Activated T-helper 1 cell treated with anti-CD3 and anti-CD28 coated beads, Interleukin-12 subunit alpha, Interleukin-12 subunit beta, Interleukin-2, Interleukin-4 antibody, amounts not matched to agents 30 ng/mL and 10 ng/mL and 1 ng/mL, durations not matched to agents 14 hours and 24 hours and 36 hours (primary cell): ENCODE measurements at places on chromosomes 6 and 20. TPM values are rescaled to one million over a fixed set of nuclear protein-coding genes. Genes with fewer than 3 reads are reported as not detected.
A peak's percentile ranks its signal among the peaks of the same experiment; 100 is the strongest.

SNX9 gene
- 53.4 TPM in 2 replicates for total RNA-seq

DNA sequence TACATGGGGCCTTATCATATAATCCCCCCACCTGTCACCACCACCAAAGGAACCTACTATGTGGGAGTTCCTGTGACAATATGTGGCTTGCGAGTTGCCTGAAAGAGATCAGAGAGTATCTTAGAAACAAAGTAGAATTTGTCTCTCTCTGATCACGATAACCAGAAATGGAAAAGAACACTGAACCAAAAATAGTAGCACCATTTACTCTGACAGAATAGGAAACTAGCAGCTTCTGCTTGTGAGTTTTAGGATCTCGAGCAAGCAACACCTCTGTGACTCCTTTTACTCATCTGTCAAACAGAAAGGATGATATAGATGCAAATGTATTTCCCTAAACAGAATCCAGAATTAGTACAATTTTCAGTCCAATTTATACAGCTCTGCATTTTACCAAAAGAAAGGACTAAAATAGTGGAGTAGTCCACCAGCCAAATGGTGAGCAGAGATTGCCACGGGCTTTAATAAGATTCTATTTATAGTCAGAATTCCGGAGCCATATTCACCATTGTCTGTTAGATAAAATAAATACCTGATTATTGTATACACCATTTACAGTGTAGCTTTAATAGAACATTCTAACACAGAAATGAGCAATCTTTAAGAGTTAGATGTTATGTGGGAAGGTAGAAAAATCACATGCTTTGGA, 19.9 kb upstream of the STMND1 start:
- no peak for DNase-seq

DNA sequence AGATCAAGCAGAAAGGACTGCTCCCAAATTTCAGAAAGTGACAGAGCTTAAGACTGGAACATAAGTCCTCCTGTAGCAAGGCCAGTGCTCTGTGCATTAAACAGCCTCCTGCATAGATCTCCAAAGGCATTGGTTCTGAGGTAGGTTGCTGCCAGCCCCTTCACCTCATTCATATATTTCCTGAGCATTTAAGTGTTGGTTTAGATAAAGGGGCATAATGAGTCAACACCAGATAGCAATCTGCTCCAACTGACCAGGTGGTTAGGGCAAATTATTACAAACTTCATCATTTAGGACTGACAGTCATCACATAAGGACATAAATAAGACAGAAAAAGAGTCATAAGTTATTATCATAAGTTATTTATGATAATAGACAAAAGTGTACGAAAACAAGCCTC, 10.7 kb downstream of the PTPRK start:
- no peak for DNase-seq

- DNase-seq = no peak
Measured at GRCh38 chr6:153553627-153554026, 422.5 kb upstream of the RGS17 start.

PRSS35 gene
- not detected in 2 replicates for total RNA-seq

GRCh38 chr20:53895385-53895755, 175.0 kb downstream of the BCAS1 start:
- no peak for DNase-seq

DNA sequence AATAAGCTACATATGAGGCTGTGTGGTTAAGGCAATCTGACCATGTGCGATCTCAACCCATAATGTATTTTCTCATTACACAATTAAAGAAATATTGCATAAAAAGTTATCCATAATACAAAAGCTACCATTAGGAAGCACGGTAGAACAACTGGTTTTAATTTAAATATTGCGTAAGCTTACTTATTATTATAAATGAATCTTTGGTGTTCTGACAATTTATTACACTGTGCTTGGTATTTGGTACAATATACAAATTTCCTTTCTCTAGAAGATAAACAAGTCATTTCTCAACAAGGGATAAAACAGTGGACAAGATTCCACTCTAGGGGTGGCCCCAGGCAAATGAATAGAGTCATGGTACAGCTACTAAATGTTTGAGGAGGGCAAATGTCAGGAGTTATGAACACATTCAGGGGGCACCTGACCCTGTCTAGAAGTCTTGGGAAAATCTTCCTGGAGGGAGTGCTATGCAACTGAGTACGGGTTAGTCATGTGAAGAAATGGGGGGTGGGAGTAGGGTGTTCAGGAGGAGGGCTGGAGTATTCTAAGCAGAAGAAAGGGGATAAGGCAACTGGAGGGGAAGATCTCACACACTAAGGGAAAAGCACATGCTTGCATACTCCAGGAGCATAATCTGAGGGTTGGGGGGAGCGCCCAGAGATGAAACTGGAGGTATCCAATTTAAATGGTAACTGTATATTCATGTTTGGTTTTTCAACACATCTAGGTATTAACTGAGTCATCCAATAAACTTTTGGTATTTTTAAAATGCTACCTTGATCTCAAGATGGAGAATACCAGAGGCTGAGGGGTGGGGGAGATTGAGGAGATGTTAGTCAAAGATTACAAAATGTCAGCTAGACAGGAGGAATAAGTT, 296.9 kb upstream of the SGK1 start:
- DNase-seq = no peak

DNA sequence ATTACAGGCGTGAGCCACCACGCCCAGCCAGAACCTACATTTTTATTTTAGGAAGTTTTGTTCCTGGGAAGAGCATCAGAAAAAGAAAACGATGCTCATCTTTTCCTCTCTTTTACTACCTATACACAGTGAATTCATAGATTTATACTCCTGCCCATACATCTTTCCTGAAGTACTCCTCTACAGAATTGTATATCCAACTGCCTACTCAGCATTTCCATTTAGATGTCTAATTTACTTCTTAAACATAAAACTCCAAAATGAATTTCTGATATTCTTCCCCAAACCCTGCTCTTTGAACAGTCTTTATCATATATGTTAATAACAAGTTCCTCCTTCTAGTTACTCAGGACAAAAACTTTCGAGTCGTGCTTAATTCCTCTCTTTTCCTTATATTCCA, 39.8 kb upstream of the RSPO3 start:
- DNase-seq = no peak

GRCh38 chr6:28638787-28639430, 113.2 kb downstream of the GPX5 start:
- no peak for DNase-seq

- no peak for DNase-seq
Measured at GRCh38 chr20:50313522-50313820, 122.8 kb downstream of the CEBPB start.

DNA sequence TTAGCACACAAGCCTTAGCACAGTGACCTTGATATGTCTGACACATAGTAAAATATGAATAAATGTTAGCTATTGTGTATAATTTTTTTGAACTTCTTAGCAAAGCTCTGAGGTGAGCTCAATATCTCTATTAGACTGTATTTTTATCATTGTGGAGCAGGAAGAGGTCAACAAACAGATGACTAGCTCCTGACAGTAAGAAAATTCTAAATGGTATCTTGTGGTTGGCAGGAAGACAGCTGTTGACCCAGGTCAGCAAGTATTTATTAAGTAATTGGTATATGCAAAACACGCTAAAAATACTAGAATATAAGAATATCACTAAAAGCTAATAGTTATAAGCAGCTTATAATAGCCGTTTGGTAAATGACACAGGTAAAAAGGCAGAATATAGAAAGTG, 77.5 kb upstream of the MARCKS start:
- no peak for DNase-seq

DNA sequence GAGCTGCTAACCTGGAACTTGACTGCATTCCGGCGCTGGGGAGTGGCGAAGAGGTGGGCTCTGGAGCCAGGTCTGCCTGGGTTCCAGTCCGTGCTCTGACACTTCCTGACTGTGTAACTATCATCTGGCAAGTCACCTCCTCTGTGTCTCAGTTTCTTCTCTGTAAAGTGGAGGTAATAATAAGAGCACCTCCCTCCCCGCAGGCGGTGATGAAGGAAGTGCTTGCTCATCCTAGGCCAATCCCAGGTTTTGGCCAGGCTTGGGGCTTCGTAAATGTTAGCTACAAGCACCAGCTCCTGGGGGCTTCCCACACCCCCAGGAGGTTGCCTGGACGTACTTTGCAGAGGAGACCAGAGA, 32.8 kb downstream of the SNAI1 start:
- no peak for DNase-seq

DNA sequence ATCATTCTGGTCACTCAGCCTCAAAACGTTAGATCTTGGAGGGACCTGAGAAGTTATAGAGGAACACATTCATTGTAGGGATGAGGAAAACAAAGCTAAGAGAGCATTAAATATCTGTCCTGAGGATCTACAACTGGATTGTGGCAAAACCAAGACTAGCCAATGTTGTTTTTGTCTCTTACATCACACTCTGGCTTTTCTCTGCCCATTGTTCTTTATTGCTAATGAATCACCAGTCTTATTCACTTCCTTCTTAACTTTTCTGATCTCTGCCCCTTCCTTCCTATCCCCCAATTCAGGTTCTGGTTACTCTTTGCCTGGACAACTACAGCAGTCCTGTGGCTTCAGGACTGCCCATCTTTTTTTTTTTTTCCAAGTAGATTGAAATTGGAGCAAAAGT, 57.0 kb upstream of the PREP start:
- no peak for DNase-seq

- DNase-seq = no peak
Measured at GRCh38 chr6:158559338-158559894, 475 bp upstream of the TMEM181 start.

DNA sequence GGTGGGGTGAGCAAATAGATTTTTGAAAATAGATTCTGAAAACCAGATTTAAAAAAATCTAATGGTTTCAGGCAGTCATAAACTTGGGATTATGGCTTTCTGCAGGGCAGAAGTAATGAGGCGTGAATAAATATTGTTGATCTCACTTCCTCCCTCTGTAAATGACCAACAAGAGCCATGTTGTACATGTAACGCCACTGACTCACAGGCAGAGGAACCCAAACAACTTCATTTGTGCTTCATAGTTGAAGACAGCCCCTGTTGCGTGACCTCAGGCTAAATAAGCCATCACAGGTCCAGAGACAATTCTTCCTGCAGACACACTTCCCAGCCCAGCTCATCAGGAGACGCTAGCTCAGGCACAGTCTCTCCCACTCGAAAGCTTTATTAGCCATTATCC, 59.1 kb upstream of the F13A1 start:
- no peak for DNase-seq

- DNase-seq = no peak
Measured at GRCh38 chr20:3727401-3728021, 5.0 kb upstream of the HSPA12B start.

HLA-DQA2 gene
- total RNA-seq = 1.8 and 2.7 TPM in 2 replicates

TFAP2C gene
- not detected in 2 replicates for total RNA-seq

OR2B6 gene
- not detected in 2 replicates for total RNA-seq

- DNase-seq = peak; percentile 35
Measured at GRCh38 chr20:17969278-17969883, 563 bp downstream of the MGME1 start.

PXMP4 gene
- total RNA-seq = 7.3 and 7.9 TPM in 2 replicates

ADTRP gene
- total RNA-seq = 10.6 and 13.4 TPM in 2 replicates

TULP1 gene
- total RNA-seq = not detected in 2 replicates
